Endodermal cell (in vitro differentiated cells): ENCODE measurements at places on chromosomes 3 and 15.

- DNase-seq = peak; percentile 62
Observed at GRCh38 chr3:129398803-129399144, 29.7 kb downstream of the EFCAB12 start.

DNA sequence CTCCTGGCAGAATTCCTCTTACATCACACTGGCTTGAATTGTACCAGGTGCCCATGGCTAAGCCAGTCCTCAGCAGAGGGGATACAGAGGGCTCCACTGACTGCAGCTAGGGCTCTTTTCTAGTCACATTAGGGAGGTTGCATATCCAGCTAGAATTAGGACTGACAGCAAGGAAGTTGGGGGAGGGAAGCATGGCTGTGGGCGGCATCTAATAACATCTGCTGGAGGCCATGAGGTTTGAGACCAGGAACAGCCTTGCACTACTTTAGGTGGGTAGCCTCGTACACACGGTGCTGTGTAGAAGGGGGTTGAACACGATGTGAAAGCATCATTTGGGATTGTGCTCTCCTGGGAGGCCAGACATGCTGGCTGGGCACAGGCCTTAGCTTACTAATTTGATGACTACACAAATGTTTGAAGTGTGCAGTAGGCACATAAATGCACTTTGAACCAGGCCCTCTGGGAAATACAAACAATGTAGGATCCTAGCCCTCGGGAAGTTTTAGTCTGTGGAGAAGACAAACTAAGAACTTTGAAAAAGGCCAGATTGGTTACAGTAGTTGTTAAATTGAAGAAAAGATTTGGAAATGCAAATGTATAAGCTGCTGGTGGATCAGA is 30.2 kb downstream of the CHCHD6 start:
- no peak for DNase-seq

- DNase-seq = no peak
Observed at GRCh38 chr15:63288778-63289378, 11.5 kb downstream of the APH1B start.

GRCh38 chr3:122003606-122004005 is 18.4 kb downstream of the ILDR1 start:
- DNase-seq = no peak

GRCh38 chr3:78724859-78725258 is 1042.9 kb downstream of the ROBO1 start:
- DNase-seq = no peak

DNA sequence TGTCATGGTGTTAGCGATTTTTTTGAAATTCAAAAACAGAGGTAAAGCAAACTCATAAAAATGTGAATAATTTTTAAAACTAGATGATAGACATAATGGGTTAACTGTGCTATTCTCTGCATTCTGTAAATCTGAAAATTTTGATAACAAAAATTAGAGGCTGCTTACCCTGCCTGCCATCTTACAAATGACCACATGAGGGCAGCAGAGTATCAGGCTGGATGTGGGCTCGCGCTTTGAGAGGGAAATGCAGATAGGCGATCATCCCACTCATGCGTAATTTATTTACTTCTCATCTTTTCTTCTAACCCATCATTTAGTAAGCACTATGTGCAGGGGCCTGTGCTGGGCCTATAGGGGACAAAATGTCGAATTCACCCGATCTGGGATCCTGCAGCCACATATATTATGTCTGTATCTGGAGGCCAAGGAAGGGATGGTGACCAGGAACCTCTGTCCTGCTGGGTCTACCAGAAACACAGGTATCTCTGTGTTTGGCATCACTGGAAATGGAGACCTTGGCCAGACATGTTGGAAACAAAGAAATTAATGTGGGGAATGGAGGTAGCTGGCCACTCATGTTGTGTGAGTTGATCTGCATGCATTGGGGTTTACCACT is 7.8 kb upstream of the RAD18 start:
- peak; percentile 89 for DNase-seq

GRCh38 chr15:43871835-43872234 is 45.0 kb downstream of the WDR76 start:
- no peak for DNase-seq

GRCh38 chr15:73991260-73991659 is 835 bp downstream of the STOML1 start:
- DNase-seq = no peak

- DNase-seq = peak; percentile 54
Observed at GRCh38 chr15:40582726-40583246, 11.3 kb upstream of the KNL1 start.

GRCh38 chr3:56019490-56020146 is 448.6 kb downstream of the ERC2 start:
- DNase-seq = no peak
